ENCODE measurements at places on chromosomes 1 and 21.

- no peak for DNase-seq
Observed at GRCh38 chr1:9731561-9731960, 80.0 kb downstream of the PIK3CD start.

DNA sequence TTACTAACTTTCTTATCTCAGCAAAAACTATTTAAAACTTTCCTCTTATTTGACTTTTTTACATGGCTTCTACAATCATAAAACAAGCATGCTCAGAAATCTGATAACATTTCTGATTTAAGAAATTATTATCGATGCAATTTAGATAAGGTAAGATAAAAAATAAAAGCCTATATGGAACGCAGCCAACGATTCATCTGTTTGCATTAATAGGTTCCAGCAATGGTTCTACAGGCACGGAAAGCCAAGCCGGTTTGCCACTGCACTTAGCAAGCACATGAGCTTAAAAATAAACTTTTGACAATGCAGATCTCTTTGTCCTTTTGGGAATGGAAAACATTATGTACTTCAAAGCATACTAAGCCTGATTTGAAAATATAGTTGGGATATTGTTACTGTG is 77.5 kb upstream of the KCNK2 start:
- no peak for DNase-seq

GRCh38 chr1:107949467-107950253 is 15.3 kb downstream of the VAV3 start:
- no peak for DNase-seq

DNA sequence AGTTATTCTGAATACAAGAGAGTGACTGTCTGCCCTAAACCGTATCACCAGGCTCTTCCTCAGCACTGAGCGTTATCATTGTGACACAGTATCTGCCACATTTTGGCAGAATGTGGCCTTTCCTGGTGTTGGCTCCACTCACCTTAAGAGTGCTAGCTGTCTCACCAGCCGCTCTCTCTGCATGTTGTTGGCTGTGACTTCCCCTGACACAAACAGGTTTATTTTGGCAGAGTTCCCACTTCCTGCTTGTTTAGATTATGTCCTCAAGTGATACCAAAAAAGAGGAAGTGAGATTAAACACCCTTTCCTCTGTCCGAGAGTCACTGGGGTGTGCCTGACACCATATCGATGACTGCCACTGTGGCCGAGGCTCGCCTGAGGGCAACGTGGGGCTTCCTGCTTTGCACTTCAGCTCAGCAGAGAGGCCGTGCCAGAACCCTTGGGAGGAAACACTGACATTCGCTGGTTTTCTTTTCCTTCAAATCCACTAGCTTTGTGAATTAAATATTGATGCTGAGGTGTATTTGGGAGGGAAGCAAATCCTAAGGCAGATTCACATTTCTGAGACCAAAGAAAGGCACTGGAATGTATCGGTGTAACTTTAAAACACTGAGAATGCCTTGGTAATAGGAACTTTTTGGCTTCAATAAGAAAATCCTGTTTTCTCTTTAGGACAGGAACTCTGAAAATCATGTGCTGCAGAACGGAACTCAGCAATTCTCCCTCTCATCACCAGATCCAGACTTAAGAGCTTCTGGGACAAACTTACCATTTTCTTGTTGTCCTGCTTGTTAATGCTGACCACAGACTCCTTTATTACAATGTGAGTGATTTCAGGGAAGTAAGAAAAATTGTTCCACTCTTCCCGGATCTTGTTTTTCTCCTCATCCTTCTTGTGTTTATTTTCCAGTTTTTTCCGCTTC is 102.1 kb downstream of the JAK1 start:
- no peak for DNase-seq

- DNase-seq, result no peak
Observed at GRCh38 chr21:17461582-17461981, 51.3 kb upstream of the CXADR start.

Data from cardiac muscle cell (in vitro differentiated cells and primary cell).